ENCODE measurements at places on chromosomes 5 and 9.

GRCh38 chr5:140249536-140249935, 53.4 kb downstream of the PFDN1 start:
- no peak for DNase-seq

DNA sequence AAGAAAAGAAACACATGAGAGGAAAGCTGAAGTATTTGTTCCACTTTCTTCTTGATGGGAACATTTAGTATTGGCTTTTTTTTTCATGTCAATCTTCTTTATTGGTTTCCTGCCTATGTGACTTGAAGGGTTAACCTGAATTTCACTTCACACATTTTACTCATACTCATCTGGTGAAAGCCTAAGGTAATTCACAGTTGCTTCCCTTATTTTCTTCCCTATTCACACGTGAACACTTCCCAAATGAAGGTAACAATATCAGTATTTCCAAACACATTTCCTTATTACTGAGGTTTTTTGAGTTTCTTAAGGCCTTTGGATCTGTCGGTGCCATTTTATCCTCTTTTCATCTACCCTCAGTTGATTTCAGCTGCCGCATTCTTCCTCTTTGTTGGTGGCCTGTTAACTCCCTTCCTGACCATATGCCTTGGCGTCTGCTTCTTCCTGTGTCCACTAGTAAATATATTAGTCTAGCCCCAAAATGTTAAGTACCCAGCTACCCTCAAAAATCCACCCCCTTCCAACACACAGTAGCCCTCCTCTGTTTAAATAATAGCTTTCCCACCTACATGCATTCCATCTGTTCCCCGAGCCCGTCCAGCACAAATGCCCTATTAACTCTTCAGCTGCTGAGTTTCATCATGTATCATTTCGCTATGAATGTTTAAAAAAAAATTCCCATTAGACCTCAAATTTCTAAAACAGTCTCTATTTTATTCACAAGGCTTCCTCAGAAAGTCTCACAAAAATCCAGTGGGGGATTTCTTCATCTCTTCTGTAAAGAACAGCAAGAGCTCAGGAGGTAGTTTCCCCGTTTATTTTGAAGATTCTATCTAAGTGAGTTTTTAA, 97.3 kb downstream of the USP20 start:
- DNase-seq: no peak

DNA sequence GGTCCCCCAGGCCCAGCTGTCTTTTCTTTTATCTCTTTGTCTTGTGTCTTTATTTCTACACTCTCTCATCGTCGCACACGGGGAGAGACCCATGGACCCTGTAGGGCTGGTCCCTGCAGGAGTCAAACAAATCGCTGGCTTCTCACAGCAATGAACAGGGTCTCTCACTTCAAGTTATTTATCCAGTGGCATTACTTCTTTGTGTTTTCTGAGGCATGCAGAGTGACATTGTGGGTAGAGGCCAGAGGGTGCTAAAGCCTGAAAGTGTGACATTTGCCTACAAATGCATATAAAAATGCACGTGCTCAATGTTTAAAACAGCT, 127.6 kb downstream of the ST8SIA4 start:
- DNase-seq: no peak

DNA sequence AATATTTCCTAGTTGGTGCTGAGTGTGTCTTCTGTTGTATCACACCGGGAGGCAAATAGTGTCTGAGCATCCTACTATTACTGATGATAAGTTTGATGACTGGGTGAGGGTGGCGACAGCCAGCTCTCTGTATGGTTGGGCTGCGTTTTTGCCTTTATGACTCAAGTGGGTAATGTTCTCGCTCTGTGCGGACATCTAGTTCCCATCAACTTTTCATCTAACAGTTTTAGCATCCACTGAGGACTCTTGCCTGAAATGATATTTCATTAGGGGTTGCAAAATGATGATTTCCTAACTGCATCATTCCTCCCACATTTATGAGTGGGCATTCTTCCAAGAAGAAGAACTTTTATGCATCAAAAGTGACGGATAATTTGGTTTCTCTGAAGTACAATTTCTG, 26.5 kb downstream of the HMCN2 start:
- DNase-seq: no peak

- peak; percentile 70 for DNase-seq
Observed at GRCh38 chr5:56490971-56491468, 257.9 kb upstream of the ANKRD55 start.

DNA sequence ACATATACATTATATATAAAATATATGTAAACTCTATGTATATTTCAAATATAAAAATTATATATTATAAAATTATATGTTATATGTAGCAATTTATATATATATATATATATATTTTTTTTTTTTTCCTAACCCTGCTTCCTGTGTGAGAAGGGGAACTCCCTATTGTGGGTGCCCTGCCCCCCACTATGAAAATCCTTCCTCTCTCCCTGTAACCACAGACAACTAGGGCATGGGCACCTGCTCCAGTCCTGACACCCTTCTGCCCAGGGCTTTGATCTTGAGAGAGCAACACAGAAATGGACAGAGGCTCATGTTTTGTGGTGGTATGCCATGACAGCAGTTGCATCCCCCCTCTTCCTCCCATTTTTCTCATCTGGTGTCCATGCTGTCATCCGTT, 148.7 kb upstream of the IL12B start:
- DNase-seq: no peak

DNA sequence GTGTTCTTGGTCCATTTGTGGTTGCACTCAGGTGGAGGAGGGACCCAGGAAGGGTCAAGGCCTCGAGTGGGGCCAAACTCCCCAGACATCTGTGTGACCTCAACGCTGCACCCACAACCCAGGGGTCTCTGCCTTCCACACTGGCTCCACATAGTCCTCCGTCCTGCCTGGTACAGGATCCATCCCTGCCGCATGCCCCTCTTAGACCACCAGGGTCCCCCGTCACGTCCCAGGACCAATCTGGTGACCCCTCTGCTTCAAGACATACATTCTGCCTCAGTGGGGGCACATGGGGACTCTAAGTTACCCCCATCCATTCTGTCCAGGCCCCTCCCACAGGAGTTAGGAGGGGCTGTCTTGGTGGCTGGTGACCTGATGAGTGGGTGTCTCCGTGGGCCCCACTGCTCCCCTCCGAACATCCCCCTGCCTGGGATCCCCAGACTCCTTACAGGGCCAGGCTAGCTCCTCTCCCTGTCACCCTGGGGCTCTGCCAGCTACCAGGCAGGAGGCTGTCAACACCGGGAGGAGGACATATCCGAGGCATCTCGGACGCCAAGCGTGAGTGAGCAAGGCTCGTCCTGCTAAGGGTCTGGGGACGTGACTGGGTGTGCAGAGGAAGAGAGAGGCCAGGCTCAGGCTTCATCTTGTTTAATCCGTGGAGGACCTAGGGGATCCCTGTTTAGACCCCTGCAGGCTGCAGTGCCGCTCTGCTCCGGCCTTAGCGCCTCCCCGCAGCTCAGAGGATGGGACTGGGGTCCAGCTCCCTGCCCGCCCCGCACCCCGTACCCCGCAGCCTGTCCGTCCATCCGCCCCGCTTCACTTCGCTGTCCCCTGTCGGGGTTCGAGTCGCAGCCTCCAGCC, 32.3 kb downstream of the TSPAN17 start:
- no peak for DNase-seq

DNA sequence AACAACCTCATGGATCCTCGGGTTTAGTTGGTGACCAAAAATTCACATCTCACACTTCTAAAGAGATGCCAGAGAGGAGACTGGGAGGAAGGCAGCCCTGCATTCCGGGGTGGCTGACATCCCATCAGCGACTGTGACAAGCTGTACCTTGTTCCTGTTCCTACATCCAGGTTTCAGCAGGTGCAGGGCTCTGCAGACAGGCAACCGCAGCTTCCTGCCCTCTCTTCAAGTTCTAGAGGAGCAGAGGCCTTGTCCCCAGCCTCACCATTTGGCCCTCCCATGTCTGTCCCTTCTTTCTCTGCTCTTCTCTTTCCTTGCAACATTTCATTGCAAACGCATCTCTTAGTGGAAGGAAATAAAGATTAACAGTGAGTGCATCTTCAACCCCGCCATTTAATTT, 454.6 kb downstream of the IRX1 start:
- no peak for DNase-seq

DNA sequence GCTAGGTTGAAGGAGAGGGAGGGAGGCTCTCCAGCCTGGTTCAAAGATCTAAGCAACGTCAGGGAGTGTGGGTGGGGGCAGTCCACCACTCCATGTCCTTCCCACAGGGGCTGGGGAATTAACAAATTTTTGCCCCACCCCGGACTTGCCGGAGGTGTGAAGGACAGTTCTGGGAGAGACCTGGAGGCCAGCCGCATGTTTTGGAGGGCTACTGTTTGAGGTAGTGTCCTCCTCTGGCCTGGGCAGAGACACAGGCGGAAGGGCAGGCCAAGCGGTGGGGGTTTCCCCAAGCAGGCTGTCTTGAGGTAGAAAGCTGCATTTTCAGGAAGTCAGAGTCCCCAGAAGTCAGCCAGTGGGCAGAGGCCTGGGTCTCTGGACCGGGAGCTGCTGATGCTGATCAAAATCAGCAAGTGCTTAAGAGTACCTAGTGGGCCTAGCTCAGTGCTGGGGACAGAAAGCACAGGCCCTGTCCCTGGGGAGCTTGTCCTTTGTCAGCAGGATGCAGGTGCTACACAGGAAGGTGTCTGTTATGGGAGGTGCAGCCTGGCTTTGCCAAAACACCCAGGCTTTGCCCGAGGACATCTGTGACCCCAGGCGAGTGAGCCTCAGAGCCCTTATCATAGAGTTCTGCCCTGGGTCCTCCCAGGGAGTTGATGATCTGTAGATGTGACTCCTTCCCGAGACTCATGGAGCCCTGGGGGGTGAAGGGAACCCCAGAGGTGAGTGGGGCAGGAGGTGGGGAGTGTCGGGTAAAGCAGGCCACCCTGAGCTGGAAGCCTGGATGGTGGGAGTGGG, 18.5 kb downstream of the JADE2 start:
- DNase-seq: peak; percentile 59

Data from activated CD4-positive, alpha-beta T cell treated with anti-CD3 and anti-CD28 coated beads for 48 hours (primary cell).